ENCODE measurements at places on chromosomes 11 and 22.

DNA sequence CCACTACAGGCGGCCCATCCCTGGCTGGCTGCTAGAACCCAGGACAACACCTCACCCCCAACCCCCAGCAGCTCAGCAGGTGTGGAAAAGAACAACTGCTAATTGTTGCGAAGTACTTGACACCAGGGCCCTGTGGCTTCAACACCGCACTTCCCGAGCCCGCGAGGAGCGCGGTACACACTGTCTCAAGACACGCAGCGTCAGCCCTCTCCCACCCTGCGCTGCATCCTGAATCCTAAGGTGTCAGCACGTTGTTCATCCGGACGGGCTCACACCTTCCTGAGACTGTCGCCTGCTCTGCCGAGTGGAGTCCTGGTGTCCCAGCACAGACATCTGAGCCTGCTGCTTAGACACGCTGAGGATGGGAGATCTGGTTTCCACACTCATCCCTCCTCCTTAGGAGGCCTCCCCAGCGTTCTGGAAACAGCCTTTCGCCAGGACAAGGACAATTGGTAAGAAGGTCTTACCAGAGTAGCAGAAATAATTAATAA, 1336.2 kb downstream of the BRD1 start:
- no peak for DNase-seq

DNA sequence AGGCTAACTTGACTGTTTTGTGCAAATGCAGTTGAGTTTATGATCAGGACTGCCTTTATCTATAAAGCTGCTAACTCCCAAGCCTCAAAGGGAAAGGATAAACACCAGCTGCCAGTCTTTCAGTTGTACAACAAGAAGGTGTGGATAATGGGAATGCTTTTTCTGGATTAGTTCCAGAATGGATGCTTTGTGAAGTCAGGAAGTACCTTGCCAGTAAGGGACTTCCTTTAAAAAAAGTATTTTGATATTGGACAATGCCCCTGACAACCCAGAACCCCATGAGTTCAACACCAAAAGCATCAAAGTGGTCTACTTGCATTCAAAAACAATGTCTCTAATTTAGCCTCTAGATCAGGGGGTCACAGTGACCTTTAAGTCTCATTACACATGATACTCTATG, 32.0 kb downstream of the OR5A2 start:
- no peak for DNase-seq

DNA sequence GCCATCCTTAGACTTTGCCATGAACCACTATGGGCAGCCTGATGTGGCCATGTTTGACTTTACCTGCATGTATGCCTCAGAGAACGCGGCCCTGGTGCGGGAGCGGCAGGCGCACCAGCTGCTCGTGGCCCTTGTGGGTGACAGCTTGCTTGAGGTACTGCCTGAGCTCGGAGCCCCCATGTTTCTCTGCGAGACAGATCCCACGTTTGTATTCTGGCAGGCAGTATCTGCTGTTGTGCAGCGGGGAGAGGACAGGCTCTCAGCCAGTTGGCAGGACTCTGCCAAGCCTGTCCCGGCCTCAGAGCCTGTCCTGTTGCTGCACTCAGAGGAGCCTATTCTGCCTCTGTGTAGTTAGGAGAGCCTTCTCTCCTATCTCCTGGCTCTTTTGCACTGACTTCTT, 109.9 kb downstream of the MICAL2 start:
- peak; percentile 64 for DNase-seq

DNA sequence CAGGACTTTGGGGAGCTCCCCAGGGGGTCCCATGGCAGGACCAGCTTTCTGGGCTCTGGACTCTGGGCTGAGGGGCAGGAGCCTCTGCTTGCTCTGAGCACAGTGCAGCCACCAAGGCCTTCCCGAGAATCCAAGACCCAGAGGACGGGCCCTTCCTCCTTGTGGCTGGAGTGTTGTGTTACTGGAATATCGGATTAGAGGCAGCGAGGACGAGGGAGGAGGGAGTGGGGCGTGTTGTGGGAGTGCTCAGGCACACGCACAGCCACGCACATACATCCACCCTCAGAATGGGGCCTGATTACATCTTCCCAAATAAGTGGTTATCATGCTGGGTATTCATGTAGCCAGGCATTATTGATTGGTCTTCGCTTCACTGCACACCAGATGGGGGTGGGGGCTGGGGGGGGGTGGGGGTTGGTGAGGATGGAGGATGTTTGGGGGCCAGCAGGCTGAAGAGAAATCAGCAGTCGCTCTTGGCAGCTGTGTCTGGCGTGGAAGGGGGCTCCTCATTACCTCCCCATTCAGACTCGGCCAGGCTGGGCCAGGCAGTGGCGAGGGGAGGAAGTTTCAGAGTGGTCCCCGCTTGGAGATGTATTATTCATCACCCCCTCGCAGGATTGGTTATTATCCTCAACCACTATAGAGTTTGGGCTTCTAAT, 120.9 kb downstream of the ST3GAL4 start:
- no peak for DNase-seq

DNA sequence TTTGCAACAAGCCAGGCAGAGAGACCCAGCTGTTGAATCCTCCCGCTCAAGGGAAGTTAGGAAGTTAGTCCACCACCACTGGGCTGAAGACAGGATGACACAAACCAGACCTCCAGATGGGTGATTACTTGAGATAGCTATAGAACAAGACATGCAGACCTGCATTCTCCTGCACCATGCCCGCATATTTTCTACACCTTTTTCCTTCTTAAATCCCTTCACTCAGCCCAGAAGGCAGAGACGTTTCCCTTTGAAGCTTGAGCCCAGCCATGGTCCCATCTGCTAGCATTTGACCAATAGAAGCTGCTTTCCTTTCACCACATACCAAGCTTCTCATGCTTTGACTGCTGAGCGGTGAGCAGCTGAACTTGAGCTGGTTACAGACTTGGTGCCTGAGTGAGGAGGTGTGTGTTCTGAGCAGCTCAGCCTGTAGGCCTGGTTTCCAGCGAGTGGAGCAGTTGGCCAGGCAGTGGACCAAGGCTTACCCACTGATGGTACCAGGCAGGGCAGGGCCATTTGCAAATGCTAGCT, 29.2 kb upstream of the CBX6 start:
- DNase-seq: no peak

- DNase-seq: no peak
These were observed 134.2 kb upstream of the NECTIN1 start for GRCh38 chr11:119863236-119863635.

DNA sequence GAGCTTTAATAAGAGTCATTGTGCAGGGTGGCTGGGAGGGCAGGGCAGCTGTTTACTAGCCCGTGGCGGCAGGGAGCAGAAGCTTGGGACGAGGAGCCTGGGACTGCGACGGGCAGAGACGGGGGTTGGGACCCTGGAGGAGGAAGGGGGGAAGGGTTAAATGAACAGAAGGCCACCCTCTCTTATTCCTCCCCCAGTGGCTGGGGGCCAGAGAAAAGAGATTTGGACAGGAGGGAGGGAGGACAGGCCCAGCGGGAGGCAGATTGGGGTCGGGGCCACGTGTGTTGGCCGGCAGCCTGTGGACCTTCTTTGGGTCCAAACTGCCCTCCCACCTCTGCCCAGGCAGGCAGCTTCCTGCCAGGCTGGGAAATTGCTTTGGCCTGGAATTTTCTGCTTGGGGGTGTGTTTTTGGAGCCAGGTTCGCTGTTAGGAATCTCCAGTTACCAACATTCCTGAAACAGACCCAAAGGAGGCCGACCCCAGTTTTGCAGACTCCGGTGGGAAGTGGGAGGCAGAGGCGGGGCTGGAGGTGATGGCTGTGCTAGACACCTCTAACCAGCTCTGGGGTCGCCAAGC, 50.2 kb downstream of the APOL3 start:
- DNase-seq: no peak

DNA sequence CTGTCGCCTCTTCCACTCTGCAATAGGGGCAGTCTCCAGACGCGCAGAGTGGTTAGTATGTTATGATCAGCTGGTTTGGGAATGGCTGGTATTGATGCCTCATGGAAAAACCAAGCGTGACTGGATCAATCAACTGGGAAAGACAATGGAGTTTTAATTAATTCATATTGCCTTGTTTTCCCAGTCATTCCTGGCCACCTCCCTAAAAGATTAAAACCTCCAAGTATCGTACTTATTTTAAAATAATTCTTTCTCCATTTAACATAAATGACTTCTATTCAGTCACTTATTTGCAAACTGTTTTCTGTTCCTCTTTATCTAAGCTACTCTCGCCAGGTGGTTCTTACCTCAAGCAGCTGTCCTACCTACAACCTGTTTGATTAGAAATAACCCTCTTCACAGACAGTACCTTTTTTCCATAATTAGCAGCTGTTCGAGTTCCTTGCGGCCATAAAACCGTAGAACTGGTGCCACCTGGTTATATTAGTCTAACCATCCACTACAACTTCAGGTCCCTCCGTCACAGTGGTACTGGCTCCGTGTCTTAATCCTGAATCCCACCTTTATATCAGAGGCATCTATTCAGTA, 898 bp downstream of the ZNF215 start:
- DNase-seq: no peak

Data from head of caudate nucleus (tissue), 42 donors.